Ovary (tissue), 10 donors: ENCODE measurements at places on chromosomes 5 and 9. TPM values are rescaled to one million over a fixed set of nuclear protein-coding genes. Genes with fewer than 3 reads are reported as not detected.
A peak's percentile ranks its signal among the peaks of the same experiment; 100 is the strongest.

DNA sequence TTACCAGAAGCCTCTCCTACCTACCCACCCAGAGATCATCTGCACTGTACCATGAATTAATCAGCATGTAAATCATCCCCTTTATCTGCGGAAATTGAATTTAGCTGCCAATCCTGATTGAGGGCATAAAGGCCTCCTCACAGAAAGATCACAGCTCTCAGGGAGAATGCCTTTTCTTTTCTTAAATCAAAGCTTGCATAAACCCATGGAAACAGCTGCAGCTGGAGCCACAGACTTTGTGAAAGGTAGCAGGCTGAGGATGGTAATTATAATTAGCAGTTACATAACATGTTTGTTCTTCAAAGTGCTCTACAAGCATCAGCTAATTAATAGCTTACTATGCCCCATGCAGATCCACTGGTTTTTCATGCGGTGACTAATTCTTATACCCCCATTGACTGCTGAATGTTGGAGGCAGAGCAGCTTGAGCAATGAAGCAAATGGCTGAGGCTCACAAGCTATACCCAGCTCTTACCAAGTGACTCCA, 54.6 kb downstream of the SUSD1 start:
- H3K4me1 ChIP-seq, result no peaks in the 10 kb centered on the region
- no peak for DNase-seq
- no peak overlapping the region for H3K4me3 ChIP-seq

- H3K27ac ChIP-seq, result no peak overlapping the region
- H3K36me3 ChIP-seq, result no peaks in the 10 kb centered on the region
- H3K4me1 ChIP-seq, result peaks cover 2% of the 10 kb centered on the region
- H3K4me3 ChIP-seq, result no peak overlapping the region
Observed at GRCh38 chr5:39461007-39461682, 36.4 kb upstream of the DAB2 start.

- no peaks in the 10 kb centered on the region for H3K27me3 ChIP-seq
- H3K4me3 ChIP-seq, result peak overlapping the region; percentile 98
- H3K4me1 ChIP-seq, result peaks cover 15% of the 10 kb centered on the region
- H3K27ac ChIP-seq, result peak overlapping the region; percentile 89
Observed at GRCh38 chr5:115842089-115842935, 577 bp downstream of the AP3S1 start.

Gene MAMDC4
- 31.4 TPM for total RNA-seq

Gene DEPDC1B
- total RNA-seq, result 0.60 TPM

DNA sequence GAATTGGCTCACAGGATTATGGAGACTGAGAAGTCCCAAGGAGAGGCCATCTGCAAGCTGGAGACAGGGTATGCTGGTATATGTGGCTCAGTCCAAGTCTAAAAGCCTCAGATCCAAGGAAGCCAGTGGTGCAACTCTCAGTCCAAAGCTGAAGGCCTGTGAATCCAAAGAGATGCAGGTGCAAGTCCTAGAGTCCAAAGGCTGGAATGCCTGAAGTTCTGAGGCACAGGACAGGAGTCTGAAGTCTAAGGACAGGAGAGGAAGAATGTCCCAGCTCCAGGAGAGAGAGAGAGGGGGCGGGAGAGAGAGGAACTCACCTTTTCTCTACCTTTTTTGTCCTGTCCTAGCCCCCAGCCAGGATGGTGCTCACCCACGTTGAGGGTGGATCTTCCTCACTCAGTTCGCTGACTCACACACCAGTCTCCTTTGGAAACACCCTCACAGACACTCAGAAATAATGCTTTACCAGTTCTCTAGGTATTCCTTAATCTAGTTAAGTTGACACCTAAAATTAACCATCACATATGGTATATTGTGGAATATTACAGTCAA, 49.6 kb downstream of the KCNN2 start:
- no peaks in the 10 kb centered on the region for H3K4me1 ChIP-seq
- no peak overlapping the region for H3K27ac ChIP-seq
- DNase-seq, result no peak
- H3K4me3 ChIP-seq, result no peak overlapping the region
- H3K27me3 ChIP-seq, result no peaks in the 10 kb centered on the region

Gene FOXI1
- total RNA-seq, result not detected

GRCh38 chr5:139402561-139403158, 1.2 kb downstream of the SPATA24 start:
- no peaks in the 10 kb centered on the region for H3K4me1 ChIP-seq
- no peak overlapping the region for H3K27ac ChIP-seq
- H3K27me3 ChIP-seq, result no peaks in the 10 kb centered on the region
- no peak overlapping the region for H3K4me3 ChIP-seq
- no peaks in the 10 kb centered on the region for H3K36me3 ChIP-seq

Gene TMC1
- total RNA-seq, result 0.15 TPM

- no peaks in the 10 kb centered on the region for H3K4me1 ChIP-seq
- no peak for DNase-seq
- no peak overlapping the region for H3K27ac ChIP-seq
- no peak overlapping the region for H3K4me3 ChIP-seq
- no peaks in the 10 kb centered on the region for H3K27me3 ChIP-seq
Observed at GRCh38 chr9:101092922-101093321, 64.4 kb downstream of the PLPPR1 start.

Gene LRRC14B
- total RNA-seq, result not detected

GRCh38 chr5:139378101-139378825, 4.8 kb downstream of the SLC23A1 start:
- no peak overlapping the region for H3K4me3 ChIP-seq
- peaks cover 3% of the 10 kb centered on the region for H3K4me1 ChIP-seq
- H3K27ac ChIP-seq, result no peak overlapping the region
- no peaks in the 10 kb centered on the region for H3K27me3 ChIP-seq

Gene HTR4
- total RNA-seq, result 0.08 TPM

- no peaks in the 10 kb centered on the region for H3K4me1 ChIP-seq
- H3K27me3 ChIP-seq, result no peaks in the 10 kb centered on the region
- DNase-seq, result no peak
- H3K4me3 ChIP-seq, result no peak overlapping the region
Observed at GRCh38 chr9:87238545-87238944, 259.1 kb upstream of the DAPK1 start.

Gene SPINK4
- total RNA-seq, result not detected

DNA sequence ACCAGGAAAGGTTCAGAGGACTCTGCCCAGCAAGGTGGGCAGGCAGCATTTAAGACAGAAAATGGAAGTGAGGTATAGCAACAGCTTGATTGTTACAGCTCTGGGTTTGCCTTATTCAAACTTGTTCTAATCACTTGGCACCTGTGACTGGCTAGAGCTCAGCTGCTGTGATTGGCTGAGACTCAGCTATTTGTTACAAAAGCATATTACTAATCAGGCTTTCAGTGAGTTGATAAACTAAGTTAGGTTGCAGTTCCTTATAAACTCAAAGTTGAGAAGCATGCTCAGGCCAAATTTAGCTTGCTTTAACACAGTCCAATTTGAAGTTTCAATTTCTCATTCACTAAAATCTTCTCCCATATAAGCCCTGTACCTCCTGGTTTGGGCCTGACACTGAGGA, 56.3 kb downstream of the GDA start:
- no peak overlapping the region for H3K4me3 ChIP-seq
- H3K27ac ChIP-seq, result no peak overlapping the region
- no peaks in the 10 kb centered on the region for H3K36me3 ChIP-seq
- H3K27me3 ChIP-seq, result no peaks in the 10 kb centered on the region
- no peaks in the 10 kb centered on the region for H3K4me1 ChIP-seq

DNA sequence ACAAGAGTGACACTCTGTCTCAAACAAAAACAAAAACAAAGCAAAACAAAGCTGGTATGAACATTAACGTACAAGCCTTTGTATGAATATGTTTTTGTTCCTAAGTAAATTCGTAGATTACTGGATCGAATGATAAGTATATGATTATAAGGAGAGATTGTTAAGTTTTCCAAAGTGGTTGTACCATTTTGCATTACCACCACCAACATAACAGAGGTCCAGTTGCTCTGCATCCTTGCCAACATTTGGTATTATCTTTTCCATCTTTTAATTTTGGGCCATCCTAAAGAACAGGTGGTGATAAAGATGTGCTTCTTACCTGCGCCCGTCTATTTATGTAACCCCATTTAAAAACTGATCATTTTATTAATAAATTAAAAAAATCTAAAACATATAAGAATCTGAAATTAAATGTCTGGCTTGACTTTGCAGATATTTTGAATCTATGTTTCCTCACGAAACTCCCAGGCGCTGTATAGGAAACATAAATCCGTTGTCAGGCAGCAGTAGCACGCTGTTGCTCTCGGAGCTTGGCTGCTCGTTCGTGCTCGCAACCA, 593 bp upstream of the NAA35 start:
- H3K36me3 ChIP-seq, result no peaks in the 10 kb centered on the region
- H3K27ac ChIP-seq, result peak overlapping the region; percentile 74
- no peaks in the 10 kb centered on the region for H3K27me3 ChIP-seq
- peaks cover 6% of the 10 kb centered on the region for H3K4me1 ChIP-seq
- H3K4me3 ChIP-seq, result peak overlapping the region; percentile 96

Gene SH3PXD2B
- total RNA-seq, result 71.8 TPM

Gene SVEP1
- total RNA-seq, result 19.0 TPM

DNA sequence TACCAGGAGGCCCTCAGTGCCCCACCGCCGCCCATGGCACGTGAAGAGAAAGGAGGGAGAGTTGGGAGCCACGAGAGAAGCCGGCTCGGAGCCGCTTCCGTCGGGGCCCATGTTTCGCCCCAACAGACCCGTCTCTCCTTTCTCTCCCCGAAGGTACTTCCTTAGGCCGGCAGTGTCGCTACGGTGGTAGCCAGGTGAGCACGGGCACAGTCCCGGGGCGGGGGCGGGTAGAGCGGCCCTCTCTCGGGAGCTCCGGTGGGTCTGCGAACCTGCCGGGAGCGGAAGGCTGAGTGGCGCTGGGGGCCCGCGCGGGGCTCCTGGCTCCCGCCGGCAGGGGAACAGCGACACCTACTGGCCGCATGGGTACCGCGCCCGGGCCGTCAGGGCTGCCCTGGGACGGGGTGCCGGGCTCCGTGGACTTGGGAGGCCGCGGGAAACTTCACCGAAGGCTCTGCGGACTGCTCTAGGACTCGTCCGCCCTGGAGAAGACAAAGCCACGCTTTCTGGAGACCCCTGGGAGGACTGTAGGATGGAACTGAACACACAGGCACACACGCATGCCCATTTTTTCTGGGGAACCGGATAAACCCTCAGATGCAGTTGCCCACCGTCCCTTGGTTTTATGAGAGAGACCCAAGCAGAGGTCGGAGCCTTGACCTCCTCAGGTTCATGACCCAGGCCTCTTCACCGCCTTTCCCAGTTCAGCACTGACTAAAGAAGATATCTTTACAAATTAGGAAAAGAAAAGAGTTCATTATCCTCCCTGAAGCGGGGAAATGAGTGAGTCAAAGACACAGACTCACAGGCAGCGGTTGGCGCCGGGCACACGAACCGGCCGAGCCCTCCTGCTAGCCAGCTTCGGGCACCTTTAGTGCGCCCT, 202.5 kb downstream of the MEF2C start:
- peaks cover 1% of the 10 kb centered on the region for H3K4me1 ChIP-seq
- H3K4me3 ChIP-seq, result peak overlapping the region; percentile 34
- DNase-seq, result peak; percentile 56
- H3K36me3 ChIP-seq, result no peaks in the 10 kb centered on the region

Gene FBXO10
- 5.8 TPM for total RNA-seq

Gene SEC61B
- 147 TPM for total RNA-seq

GRCh38 chr9:77819657-77820056, 171.5 kb upstream of the GNA14 start:
- no peak overlapping the region for H3K4me3 ChIP-seq
- no peak overlapping the region for H3K27ac ChIP-seq
- DNase-seq, result no peak
- H3K4me1 ChIP-seq, result no peaks in the 10 kb centered on the region
- H3K36me3 ChIP-seq, result no peaks in the 10 kb centered on the region
- no peaks in the 10 kb centered on the region for H3K27me3 ChIP-seq

DNA sequence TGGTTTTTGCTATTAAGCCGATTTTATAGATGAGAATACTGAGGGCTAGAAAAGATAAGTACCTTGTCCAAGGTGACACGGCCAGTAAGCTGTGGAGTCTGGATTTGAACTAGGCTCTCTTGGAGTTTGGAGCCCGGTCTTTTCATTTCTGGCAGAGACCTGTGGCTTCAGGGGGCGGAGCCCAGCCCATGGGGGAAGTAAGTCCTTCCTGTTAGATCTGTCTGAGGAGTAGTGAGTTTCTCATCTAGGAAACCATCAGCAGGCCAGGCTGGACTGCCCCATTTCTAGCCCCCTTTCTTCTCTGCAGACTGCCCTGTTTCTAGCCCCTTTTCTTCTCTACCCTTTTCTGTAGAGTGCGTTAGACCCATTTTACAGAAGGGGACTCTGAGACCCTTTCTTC, 521 bp upstream of the PTGS1 start:
- H3K27ac ChIP-seq, result no peak overlapping the region
- no peak for DNase-seq
- no peak overlapping the region for H3K4me3 ChIP-seq

Gene PCDHB10
- total RNA-seq, result 2.9 TPM

GRCh38 chr9:108550106-108550505, 305.7 kb downstream of the ACTL7B start:
- H3K4me1 ChIP-seq, result no peaks in the 10 kb centered on the region
- H3K36me3 ChIP-seq, result no peaks in the 10 kb centered on the region
- H3K27me3 ChIP-seq, result no peaks in the 10 kb centered on the region
- no peak overlapping the region for H3K4me3 ChIP-seq
- H3K27ac ChIP-seq, result no peak overlapping the region

GRCh38 chr5:72510610-72511181, 3.5 kb upstream of the ZNF366 start:
- no peak overlapping the region for H3K27ac ChIP-seq
- no peaks in the 10 kb centered on the region for H3K36me3 ChIP-seq
- no peak overlapping the region for H3K4me3 ChIP-seq
- DNase-seq, result peak; percentile 24
- no peaks in the 10 kb centered on the region for H3K27me3 ChIP-seq
- no peaks in the 10 kb centered on the region for H3K4me1 ChIP-seq
